ENCODE measurements at places on chromosomes 6 and 20.

GRCh38 chr20:7505835-7506221, 434.4 kb downstream of the HAO1 start:
- no peak for DNase-seq

DNA sequence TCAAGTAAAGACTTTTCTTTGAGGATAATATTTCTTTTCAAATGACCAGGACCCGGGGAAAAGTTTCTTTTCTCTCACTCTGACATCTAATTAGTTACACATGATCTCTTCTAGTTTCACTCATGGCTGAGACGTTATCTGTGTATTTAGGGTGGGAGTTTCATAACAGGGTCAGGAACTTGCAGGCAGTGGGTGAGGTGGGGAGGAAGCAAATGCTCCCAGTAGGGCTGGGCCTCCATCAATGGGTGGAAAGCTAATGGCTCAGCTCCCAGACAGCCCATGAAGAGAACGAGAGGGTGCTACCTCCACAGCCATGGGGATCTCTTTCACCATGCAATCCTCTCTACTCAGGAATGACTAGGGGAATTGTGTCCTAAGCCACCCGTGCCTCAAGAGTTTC, 119.3 kb downstream of the F13A1 start:
- no peak for DNase-seq

DNA sequence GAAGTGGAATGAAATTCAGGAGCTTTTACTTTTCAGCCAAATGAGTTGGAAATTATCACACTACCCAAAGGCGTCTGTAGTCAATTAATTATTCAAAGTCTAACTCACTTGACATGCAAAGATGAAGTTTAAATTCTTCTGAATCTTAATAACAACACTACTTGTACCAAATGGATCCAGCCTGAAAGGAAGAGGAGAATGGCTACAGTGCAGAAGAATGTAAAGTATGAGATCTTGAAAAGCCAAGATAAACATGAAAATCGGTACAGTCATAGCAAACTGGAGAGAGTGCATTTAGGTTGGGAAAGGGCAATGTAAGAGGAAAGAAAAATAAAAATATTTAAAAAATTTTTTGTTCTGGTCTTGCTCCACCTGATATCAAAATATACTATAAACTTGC, 195.5 kb downstream of the SIM1 start:
- no peak for DNase-seq

- no peak for DNase-seq
These were observed 99.7 kb downstream of the F13A1 start for GRCh38 chr6:6220718-6221117.

GRCh38 chr6:168216751-168217191, 102.8 kb downstream of the DACT2 start:
- no peak for DNase-seq

GRCh38 chr20:31962761-31963160, 5.2 kb upstream of the XKR7 start:
- DNase-seq: no peak

DNA sequence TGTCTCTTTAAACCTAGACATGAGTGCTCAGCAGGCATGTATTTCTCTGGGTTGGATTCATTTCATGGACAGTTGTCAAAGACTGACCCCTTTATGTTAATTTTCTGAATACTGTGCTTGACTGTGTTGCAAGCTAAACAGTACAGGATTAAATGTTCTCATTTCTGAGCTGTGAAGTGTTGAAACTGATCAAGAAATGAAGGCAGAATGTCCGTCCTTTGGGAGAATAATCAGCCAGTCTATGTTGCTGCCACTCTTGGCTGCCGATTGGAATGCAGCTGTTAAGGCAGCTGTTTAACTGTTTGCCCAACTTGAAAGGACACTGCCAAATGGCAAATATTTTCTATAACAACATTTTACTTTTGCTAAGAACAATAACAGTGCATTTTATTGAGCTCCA, 87.3 kb downstream of the CEP57L1 start:
- no peak for DNase-seq

DNA sequence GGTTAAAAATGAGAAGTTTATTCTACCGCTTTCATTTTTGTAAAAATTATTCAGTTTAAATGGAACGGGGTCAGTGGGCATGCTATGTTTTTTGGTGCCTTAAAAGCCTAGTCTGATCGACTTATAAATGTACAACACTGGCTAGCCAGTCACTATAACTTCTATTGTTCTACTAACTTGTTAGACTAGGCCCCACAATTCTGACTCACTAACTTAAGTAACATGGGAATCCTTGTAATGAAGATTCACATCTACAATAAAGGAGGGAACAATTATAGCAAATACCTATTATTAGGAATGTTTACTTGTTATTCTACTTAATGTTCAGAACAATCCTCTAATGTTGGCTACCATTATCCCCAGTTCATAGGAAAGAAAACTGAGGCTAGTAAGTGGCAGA, 28.5 kb downstream of the REPS1 start:
- no peak for DNase-seq

GRCh38 chr20:37279820-37280219, 9.6 kb upstream of the MANBAL start:
- DNase-seq: no peak

GRCh38 chr6:56838016-56838555, 116.8 kb upstream of the BEND6 start:
- no peak for DNase-seq

DNA sequence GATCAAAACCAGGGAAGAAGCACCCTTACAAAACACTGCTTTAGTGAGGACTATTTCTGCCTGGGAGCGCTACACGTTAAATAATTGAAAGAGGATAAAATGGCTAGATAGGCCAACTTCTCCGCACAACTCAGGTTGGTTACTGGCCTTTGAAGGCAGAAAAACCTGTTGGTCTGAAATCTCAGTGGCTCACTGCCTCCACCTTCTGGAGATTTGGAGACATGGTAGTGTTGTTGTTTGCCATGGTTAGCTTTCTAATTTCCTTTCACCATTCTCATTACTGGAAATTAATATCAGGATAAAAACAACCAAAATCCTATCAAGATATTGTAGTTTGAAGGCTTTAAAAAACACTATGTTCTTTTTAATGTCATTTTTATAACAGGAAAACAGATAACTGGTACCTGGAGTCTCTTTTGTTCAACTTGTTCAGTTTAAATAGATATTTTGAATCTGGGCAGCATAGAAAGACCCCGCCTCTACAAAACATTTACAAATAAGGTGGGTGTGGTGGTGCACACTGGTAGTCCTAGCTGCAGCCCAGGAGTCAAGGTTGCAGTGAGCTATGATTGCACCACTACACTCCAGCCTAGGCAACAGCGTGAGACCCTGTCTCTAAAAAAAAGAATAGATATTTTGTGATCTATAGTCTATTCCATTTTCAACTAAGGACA, 27.5 kb upstream of the BCLAF1 start:
- peak; percentile 64 for DNase-seq

DNA sequence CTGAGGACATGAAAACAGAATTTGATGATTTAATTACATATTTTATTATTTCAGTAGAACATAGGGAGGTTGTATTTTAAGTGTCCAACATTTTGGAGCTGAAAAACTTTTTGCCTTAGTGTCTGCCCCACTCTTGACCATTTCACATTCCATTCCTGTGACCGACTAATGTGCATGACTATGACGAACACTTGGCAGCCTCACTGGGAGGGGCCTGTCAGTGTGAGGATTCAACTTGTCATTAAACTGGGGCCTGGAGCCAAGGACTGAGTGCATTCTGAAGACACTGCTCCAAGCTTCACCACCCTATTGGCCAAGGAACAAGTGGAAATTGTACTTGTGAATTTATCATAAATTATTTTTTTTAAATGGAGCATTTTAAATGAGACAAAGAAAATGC, 661.3 kb downstream of the BCKDHB start:
- no peak for DNase-seq

GRCh38 chr20:61161726-61162390, 90.2 kb upstream of the CDH4 start:
- DNase-seq: no peak

DNA sequence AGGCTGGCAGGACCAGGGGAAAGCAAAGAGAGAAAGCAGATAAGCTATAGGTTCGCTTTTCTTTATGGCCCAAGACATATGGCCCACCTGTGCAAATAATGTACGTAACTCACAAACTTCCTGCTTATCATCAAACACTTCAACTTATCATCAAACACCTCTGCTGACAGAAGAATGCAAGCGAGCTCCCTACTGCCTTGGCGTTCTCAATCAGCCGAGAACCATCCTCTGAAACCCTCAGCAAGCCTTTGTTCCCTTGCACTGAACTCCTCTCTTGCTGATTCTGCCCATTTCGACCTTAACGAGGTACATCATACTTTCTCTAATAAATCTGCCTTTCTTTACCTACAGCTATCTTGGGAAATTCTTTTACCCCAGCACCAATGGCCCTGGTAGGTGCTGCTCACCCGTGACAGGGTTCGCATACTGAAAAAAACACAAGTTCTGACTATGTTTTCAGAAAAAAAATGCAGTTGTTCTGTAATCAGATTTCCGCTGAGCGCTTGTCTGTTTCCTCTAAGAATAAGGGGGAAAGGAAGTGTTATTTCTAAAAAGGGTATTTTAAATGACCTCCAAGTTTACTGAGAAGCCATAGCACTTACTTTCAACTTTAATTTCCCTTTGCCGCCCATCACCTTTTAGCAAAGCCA, 28.3 kb downstream of the SERPINB6 start:
- DNase-seq: peak; percentile 37

DNA sequence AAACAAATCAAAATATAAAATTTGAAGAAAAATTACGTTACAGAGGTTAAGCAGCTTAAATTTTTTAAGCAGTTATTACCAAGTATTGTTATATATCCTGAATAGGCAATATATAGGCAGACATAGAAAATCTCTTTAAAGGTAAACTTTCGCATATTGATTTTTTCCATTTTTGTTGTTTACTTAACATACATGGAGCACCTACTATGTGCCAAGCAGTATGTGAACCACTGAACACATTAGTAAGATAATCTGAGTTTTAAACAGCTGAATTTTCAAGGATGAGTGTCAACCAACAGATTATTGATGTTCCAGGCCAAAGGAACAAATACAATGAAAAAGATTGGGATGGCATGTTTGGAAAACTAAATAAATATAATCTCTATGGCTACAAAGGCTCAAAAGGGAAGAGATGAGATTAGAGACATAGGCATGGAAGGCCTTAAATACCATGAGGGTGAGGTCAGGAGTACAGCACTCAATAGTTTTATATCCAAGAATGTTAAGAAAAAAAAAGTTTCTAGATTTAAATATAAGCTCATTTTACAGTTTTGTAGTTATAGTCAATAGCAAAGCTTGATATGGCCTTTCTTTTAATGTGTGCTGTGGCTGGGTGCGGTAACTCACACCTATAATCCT, 277.5 kb downstream of the PTPRK start:
- DNase-seq: no peak

DNA sequence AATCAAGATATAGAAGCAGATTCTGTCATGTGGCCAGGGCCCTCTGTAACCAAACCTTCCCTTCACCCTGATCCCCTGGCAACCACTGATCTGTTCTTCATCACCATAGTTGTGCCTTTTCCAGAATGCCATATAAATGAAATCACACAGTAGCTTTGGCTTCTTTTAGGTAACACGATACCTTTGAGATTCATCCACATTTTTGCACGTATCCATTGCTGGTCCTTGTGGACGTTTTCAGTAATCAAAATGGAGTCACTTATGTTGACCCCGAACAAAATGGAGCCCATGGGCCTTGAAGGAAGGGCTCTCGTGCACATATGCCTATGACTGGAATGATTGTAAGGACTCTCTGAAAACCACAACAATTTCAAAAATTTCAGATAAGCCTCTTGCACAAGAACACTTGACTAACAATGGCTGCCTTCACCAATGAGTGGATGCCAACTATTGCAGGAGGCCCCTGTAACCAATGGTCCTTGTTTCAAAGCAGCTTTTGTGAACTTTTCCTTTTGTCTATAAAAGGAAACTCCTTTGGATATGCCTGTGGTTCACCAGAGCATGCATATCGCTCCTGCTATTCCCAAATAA, 84.3 kb upstream of the RALY start:
- DNase-seq: no peak

DNA sequence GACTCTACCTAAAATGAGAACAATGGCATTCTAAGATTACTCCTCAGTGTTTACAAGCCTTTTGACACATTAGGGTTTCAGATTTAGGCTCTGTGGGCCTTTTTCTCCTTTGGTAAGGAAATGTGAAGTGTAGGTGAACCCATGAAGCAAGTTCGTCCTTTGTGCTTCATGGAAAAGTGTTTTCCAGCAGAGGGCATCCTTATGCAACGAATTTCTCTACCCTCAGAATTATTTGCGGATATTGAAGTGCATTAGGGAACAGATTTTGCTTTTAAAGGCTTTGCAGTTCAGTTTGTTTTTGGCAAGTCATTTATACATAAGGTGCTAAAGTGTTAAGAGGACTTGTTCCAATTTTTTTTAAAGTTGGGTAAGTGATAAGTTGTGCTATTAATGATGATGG, 55.7 kb upstream of the FERMT1 start:
- no peak for DNase-seq

- DNase-seq: no peak
These were observed 14.9 kb upstream of the NUP153 start for GRCh38 chr6:17721671-17722070.

DNA sequence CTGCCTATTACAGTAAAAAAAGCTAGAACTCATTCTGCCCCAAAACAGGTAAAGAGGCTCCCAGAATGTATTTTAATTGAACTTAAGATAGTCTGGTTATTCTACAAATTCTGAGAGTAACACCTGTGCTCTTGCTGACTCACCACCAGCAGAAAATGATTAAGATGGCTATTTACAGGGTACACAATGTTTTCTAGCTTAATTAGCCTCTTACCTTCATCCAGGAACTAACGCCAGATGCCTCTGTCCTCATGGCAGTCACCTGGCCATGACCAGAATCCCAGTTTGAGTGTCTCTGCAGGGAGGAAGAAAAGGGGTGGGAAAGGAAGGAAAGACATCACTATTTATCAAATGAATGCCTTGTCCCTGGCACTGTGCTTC, 31.3 kb upstream of the PPP1R3G start:
- DNase-seq: no peak

- DNase-seq: no peak
These were observed 86.6 kb upstream of the SAMD5 start for GRCh38 chr6:147421903-147422302.

DNA sequence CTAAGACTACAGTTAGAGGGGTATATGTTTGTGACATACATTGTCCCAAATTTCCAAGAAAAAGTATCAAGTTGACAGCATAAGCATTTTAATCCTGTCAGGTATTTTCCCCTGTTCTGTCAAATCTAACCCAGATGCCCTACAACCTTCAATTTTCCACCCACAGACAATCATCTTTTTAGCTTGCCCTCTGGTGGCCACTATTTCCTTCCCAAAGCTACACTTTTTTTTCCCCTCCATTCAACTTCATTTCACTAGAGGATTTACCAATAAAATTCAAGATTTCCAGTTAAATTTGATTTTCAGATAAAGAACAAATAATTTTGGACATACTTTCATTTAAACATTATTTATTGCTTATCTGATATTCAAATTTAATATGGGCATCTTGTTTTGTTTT, 286.6 kb downstream of the TENT5A start:
- peak; percentile 63 for DNase-seq

GRCh38 chr6:169646906-169647567, 54.8 kb downstream of the WDR27 start:
- DNase-seq: no peak
